ENCODE measurements at places on chromosomes 2 and 18.

DNA sequence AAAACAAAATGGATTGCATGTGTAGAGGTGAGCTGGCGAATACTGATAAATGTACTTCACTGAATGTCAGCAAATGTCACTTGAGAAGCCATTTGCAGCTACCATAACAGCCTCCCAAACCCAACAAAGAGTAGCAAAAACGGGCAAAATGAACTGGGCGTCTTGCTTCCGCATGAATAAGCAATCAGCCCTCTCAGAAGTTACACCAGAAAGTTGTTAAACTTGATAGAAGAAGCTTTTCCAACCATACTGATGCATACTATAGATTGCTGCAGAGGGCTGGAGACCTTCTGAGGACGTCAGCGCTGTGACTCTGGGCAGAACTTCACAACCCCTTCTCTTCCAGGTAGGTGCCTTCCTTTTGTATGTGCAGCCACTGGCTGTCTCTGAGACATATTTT is 18.7 kb upstream of the SIX3 start:
- DNase-seq = no peak

GRCh38 chr2:132407784-132408183 is 8.8 kb upstream of the GPR39 start:
- DNase-seq = no peak

GRCh38 chr2:230865307-230865765 is 594 bp downstream of the ITM2C start:
- DNase-seq = no peak

GRCh38 chr18:51712821-51713220 is 515.3 kb upstream of the MEX3C start:
- DNase-seq = no peak
